Transverse colon (tissue), 4 donors: ENCODE measurements at places on chromosomes 5 and 9. TPM values are rescaled to one million over a fixed set of nuclear protein-coding genes. Genes with fewer than 3 reads are reported as not detected.

DNA sequence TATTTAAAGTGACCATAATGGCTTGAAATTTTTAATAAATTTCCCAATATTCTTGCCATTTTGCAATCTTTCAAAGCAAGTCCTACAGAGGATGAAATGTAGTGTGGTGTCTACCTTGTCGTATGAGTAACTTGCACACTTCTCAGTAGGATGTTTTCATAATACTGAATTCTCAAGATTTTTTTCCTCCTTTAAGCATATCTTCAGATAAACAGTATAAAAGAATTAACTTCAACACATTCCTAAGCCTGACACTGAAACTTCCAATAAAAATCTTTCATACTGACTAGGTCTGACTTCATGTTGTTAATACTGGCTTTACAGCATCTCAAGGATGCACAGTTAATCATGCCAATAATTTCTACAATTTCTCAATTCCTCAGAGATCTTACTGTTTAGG, 62.0 kb downstream of the DROSHA start:
- no peak overlapping the region for H3K27ac ChIP-seq
- H3K36me3 ChIP-seq, result no peaks in the 10 kb centered on the region
- no peaks in the 10 kb centered on the region for H3K4me1 ChIP-seq
- H3K4me3 ChIP-seq, result no peak overlapping the region
- no peak for DNase-seq

DNA sequence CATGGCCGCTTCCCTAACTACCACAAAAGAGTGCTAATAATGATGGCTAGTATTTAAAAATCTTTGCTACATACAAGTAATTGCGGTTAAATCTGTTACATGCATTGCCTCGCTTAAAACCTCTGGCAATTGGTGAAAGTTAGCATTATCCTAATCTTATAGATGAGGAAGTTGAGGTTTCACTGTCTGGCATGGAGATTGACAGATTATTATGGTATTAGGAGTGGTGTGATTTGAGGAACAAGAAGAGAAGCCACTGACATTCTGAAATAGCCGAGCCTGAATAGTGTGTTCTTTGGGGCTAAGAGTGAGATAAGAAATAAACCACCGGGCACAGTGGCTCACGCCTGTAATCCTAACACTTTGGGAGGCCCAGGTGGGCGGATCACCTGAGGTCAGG, 45.3 kb upstream of the DPYSL3 start:
- H3K4me3 ChIP-seq, result no peak overlapping the region
- H3K27me3 ChIP-seq, result no peaks in the 10 kb centered on the region
- peak overlapping the region; percentile 78 for H3K27ac ChIP-seq
- DNase-seq, result no peak
- H3K4me1 ChIP-seq, result peaks cover 9% of the 10 kb centered on the region

GRCh38 chr5:35246900-35247647, 16.8 kb upstream of the PRLR start:
- peaks cover 22% of the 10 kb centered on the region for H3K4me1 ChIP-seq
- H3K36me3 ChIP-seq, result no peaks in the 10 kb centered on the region
- H3K4me3 ChIP-seq, result no peak overlapping the region
- peak overlapping the region; percentile 82 for H3K27ac ChIP-seq
- no peaks in the 10 kb centered on the region for H3K27me3 ChIP-seq

GRCh38 chr9:98236901-98237487, 18.5 kb downstream of the TBC1D2 start:
- no peaks in the 10 kb centered on the region for H3K27me3 ChIP-seq
- H3K4me3 ChIP-seq, result no peak overlapping the region
- no peaks in the 10 kb centered on the region for H3K4me1 ChIP-seq
- H3K27ac ChIP-seq, result peak overlapping the region; percentile 53

Gene PLPP7
- 10.3 TPM for total RNA-seq

GRCh38 chr5:126126574-126126973, 296.6 kb upstream of the GRAMD2B start:
- no peak overlapping the region for H3K4me3 ChIP-seq
- H3K36me3 ChIP-seq, result no peaks in the 10 kb centered on the region
- H3K27me3 ChIP-seq, result no peaks in the 10 kb centered on the region
- H3K27ac ChIP-seq, result no peak overlapping the region
- no peak for DNase-seq

- H3K27me3 ChIP-seq, result peaks cover 57% of the 10 kb centered on the region
- H3K4me1 ChIP-seq, result no peaks in the 10 kb centered on the region
- DNase-seq, result no peak
- no peak overlapping the region for H3K27ac ChIP-seq
- H3K4me3 ChIP-seq, result no peak overlapping the region
These were observed 21.3 kb downstream of the MSX2 start for GRCh38 chr5:174745590-174746103.

Gene CCNO
- total RNA-seq, result 6.0 TPM

Gene SPINK5
- total RNA-seq, result 5.2 TPM

DNA sequence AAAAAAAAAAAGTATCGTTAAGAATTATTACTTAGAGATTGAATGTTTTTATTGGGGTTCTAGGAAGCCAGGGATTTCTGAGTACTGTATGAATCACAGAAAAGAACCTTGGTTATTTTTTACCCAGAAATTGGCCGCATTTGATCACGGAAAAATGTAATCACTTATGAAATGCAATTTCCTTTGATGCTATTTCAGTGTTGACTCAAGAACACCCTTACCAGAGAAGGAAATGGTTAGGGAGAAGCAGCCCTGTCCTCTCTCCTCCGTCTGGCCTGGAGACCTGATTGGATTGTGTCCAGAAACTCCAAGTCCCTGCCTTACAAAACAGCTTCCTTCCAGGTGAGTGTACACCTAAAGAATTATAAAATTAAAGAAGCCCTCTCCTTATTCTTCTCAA, 116.7 kb downstream of the MED10 start:
- H3K36me3 ChIP-seq, result no peaks in the 10 kb centered on the region
- H3K4me3 ChIP-seq, result no peak overlapping the region
- no peaks in the 10 kb centered on the region for H3K27me3 ChIP-seq
- no peak for DNase-seq
- H3K27ac ChIP-seq, result no peak overlapping the region

- no peaks in the 10 kb centered on the region for H3K27me3 ChIP-seq
- peaks cover 22% of the 10 kb centered on the region for H3K4me1 ChIP-seq
- H3K27ac ChIP-seq, result no peak overlapping the region
- H3K4me3 ChIP-seq, result no peak overlapping the region
- H3K36me3 ChIP-seq, result no peaks in the 10 kb centered on the region
These were observed 49.8 kb downstream of the PRRC1 start for GRCh38 chr5:127567026-127567768.

DNA sequence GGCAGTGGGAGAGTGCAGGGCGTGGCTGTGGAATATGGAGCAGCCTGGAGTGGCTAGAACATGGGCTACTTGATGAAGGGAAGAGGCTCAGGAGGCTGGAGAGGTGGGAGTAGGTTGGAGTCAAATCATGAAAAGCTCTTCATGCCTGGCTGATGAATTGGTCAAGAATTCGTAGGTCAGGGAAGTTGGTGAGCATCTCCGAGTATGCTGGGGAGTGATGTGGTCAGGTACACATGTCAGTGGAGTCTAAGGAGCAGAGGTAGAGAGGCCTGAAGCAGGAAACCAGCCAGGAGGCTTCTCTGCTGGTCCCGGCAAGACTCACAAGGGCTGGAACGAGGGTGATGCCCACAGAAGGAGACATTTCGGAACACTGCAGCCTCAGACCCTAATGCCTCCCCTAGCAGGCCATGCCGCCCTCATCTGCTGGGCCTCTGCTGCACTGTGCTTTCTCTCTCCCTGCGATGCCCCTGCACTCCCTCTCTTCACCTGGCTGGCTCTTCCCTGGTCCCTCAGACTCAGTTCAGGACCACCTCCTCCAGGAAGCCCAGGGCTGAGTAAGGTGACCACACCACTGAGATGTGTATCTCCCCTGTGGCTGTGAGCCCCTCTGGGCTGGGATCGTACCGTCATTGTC, 33.6 kb downstream of the TMOD1 start:
- H3K4me1 ChIP-seq, result peaks cover 3% of the 10 kb centered on the region
- no peak overlapping the region for H3K4me3 ChIP-seq
- no peaks in the 10 kb centered on the region for H3K36me3 ChIP-seq
- no peaks in the 10 kb centered on the region for H3K27me3 ChIP-seq

- H3K4me3 ChIP-seq, result no peak overlapping the region
- H3K4me1 ChIP-seq, result no peaks in the 10 kb centered on the region
- H3K36me3 ChIP-seq, result no peaks in the 10 kb centered on the region
- DNase-seq, result no peak
- H3K27ac ChIP-seq, result no peak overlapping the region
These were observed 206.6 kb downstream of the PALM2AKAP2 start for GRCh38 chr9:109986521-109986991.

Gene SLC6A7
- total RNA-seq, result 19.8 TPM

DNA sequence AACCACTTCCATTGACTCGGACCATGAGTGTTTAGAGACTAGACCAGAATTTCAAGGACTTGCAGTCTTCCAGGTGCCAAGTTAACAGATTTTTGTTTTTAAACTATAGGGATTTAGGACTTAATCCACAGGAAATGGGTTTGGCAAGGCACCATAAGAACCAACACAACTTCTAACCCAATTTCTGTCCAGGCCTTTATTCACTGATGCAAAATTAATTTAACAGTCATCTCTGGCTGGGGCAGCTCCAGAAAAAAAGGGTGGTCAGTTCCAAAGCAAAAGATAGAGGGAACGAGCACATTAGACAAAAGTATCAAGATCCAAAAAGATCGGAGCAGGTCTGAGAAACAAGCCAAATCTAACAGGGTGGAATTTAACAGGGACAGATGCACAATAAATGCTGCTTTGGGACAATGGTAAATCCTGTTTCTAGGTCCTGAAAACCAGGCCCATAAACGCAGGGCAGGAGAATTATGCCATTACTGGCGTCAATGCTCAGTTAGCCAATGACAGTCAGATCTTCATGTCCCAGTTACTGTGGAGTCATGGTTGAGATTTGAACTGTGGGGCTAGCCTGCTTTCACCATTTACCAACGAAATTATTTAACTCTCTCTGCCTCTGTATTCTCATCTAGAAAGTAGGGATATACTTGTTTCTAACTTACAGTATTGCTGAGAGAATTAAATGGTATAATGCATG, 590.8 kb upstream of the BRINP1 start:
- DNase-seq, result no peak
- no peaks in the 10 kb centered on the region for H3K36me3 ChIP-seq
- no peak overlapping the region for H3K27ac ChIP-seq
- H3K4me1 ChIP-seq, result no peaks in the 10 kb centered on the region

GRCh38 chr5:160165137-160166068, 46.2 kb upstream of the PWWP2A start:
- DNase-seq, result peak; percentile 77
- H3K4me1 ChIP-seq, result peaks cover 19% of the 10 kb centered on the region
- H3K36me3 ChIP-seq, result no peaks in the 10 kb centered on the region
- peak overlapping the region; percentile 79 for H3K27ac ChIP-seq
- no peak overlapping the region for H3K4me3 ChIP-seq

GRCh38 chr5:74122979-74123590, 497.1 kb downstream of the ARHGEF28 start:
- H3K4me1 ChIP-seq, result no peaks in the 10 kb centered on the region
- H3K4me3 ChIP-seq, result no peak overlapping the region
- no peak overlapping the region for H3K27ac ChIP-seq
- no peak for DNase-seq
- no peaks in the 10 kb centered on the region for H3K27me3 ChIP-seq

- H3K36me3 ChIP-seq, result no peaks in the 10 kb centered on the region
- DNase-seq, result no peak
- H3K27ac ChIP-seq, result no peak overlapping the region
- H3K27me3 ChIP-seq, result peaks cover 97% of the 10 kb centered on the region
- H3K4me1 ChIP-seq, result peaks cover 8% of the 10 kb centered on the region
- H3K4me3 ChIP-seq, result no peak overlapping the region
These were observed 2.5 kb downstream of the IRX2 start for GRCh38 chr5:2748861-2749513.

- H3K27me3 ChIP-seq, result no peaks in the 10 kb centered on the region
- no peak overlapping the region for H3K27ac ChIP-seq
- no peaks in the 10 kb centered on the region for H3K4me1 ChIP-seq
- no peak overlapping the region for H3K4me3 ChIP-seq
These were observed 201.2 kb downstream of the TSSK1B start for GRCh38 chr5:113233606-113234005.

GRCh38 chr5:40798801-40799210, 632 bp upstream of the PRKAA1 start:
- no peaks in the 10 kb centered on the region for H3K27me3 ChIP-seq
- no peaks in the 10 kb centered on the region for H3K36me3 ChIP-seq
- H3K4me3 ChIP-seq, result peak overlapping the region; percentile 94
- no peak for DNase-seq
- H3K4me1 ChIP-seq, result peaks cover 26% of the 10 kb centered on the region
- H3K27ac ChIP-seq, result peak overlapping the region; percentile 92

Gene FAM81B
- total RNA-seq, result not detected

Gene AGPAT2
- total RNA-seq, result 441 TPM

GRCh38 chr5:16095612-16096011, 84.0 kb downstream of the MARCHF11 start:
- no peak overlapping the region for H3K4me3 ChIP-seq
- H3K27ac ChIP-seq, result no peak overlapping the region
- H3K36me3 ChIP-seq, result no peaks in the 10 kb centered on the region

GRCh38 chr5:81398741-81399140, 4.8 kb upstream of the ACOT12 start:
- H3K4me1 ChIP-seq, result peaks cover 7% of the 10 kb centered on the region
- H3K27me3 ChIP-seq, result peaks cover 28% of the 10 kb centered on the region
- DNase-seq, result no peak
- no peak overlapping the region for H3K4me3 ChIP-seq

- no peak overlapping the region for H3K4me3 ChIP-seq
- no peaks in the 10 kb centered on the region for H3K36me3 ChIP-seq
- no peak overlapping the region for H3K27ac ChIP-seq
- no peak for DNase-seq
- peaks cover 7% of the 10 kb centered on the region for H3K4me1 ChIP-seq
These were observed 91.3 kb upstream of the APC start for GRCh38 chr5:112646139-112646936.

Gene PLAC8L1
- not detected for total RNA-seq

Gene BTNL9
- total RNA-seq, result 18.0 TPM

GRCh38 chr9:34430843-34431437, 27.4 kb downstream of the FAM219A start:
- H3K36me3 ChIP-seq, result no peaks in the 10 kb centered on the region
- peak; percentile 17 for DNase-seq
- no peaks in the 10 kb centered on the region for H3K27me3 ChIP-seq
- H3K4me3 ChIP-seq, result no peak overlapping the region

Gene ZNF622
- total RNA-seq, result 21.3 TPM

DNA sequence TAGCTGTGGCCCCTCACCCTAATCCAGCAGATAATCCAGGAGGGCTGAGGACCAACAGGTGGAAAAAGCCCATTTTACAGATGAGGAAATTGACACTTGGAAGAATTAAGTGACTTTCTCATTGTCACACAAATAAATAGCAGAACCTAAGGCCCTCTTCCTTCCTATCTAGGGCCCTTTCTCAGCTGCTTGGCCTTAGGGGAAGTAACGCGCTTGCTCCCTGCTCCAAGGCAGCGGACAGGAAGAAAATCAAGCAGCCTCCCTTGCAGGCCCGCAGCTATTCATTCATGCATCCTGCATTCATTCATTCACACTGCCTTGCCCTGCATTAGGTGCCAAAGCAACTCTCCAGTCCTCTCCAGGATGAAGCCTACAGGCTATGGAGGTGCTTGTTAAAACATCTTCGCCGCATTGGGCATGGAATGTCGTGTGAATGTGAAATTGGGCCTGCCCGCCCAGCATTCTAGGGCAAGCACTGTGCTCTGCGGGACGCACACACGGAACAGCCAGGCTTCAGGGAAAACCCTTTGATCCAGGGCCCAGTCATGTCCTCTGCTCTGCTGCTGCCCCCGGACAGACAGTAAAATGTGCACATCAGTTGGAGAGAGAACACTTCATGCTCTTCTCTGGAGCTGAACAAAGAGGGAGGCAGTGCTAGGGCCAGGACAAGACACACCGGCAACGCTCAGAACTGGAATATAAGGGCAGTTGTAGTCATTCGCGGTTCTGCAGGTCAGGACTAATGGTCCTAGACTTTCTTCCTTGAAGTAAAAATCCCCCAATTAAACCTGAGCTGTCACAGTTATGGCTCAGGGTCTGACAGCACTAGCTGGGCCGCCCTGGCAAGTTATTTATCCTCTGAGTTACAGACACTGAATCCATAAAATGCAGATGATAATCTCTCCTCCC, 166.0 kb downstream of the COL23A1 start:
- no peaks in the 10 kb centered on the region for H3K27me3 ChIP-seq
- H3K36me3 ChIP-seq, result no peaks in the 10 kb centered on the region
- H3K27ac ChIP-seq, result no peak overlapping the region
- no peaks in the 10 kb centered on the region for H3K4me1 ChIP-seq
